ENCODE measurements at places on chromosomes 1 and 21.

DNA sequence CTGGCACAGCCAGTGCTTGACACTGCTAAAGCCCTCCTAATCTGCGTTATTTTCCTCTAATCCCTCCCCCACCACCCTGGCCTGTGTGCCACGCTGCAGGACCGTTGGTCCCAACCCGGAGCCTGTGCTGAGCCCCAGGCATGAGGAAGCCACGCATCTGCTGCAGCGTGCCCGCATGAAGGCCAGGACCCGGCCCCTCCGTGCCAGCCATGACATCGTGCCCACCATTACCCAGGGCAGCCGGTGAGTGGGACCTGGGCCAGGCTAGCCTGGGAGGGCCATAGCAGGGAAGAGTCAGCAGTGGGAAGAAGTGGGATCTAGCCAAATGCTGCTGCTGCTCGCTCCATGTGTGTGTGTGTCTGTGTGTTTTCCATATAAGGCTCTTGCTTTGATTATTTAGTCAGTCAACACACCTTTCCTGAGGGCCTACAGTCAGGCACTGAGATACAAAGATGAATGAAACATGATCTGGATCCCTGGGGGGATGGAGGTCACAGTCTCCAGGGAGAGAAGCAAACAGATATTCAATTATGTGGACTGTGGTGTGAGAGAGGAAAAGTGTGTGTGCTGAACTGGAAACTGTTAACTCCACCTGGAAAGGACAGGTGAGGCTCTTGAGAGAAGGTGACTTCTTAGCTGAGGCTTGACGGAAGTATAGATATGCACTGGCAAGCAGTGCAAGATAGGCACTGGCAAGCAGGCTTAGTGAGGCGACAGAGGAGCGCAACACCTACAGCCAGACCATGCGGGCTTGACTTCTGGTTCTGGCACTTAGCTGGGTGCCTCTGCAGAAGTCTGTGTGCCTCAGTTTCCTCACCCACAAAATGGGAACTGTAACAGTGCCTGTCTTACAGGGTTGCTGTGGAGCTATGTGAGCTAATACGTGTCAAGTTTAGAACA is 15.9 kb downstream of the KIAA1614 start:
- DNase-seq: no peak

GRCh38 chr1:94863919-94864318 is 43.8 kb downstream of the SLC44A3 start:
- no peak for DNase-seq

GRCh38 chr1:17907999-17908398 is 152.9 kb downstream of the ACTL8 start:
- no peak for DNase-seq

DNA sequence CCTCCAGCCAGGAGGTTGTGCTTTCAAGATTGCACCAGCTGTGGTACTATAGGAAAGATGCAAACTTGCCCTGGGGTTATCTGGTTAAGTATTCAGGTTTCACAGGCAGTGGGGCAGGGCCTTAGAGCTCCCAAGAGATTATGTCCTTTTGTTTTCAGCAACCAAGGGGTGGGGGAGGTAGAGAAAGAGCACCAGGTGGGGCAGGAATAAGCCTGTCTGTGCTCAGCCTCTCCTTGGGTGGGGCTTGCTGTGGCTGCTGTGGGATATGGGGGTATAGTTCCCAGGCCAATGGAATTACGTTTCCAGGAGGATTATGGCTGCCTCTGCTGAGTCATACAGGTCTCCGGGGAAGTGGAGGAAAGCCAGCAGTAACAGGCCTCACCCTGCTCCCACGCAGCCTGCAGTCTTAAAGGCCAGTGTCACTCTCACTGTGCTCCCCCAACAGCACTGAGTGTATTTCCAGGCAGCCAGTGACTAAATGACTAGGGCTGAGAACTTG is 508.6 kb downstream of the RWDD3 start:
- DNase-seq: no peak

DNA sequence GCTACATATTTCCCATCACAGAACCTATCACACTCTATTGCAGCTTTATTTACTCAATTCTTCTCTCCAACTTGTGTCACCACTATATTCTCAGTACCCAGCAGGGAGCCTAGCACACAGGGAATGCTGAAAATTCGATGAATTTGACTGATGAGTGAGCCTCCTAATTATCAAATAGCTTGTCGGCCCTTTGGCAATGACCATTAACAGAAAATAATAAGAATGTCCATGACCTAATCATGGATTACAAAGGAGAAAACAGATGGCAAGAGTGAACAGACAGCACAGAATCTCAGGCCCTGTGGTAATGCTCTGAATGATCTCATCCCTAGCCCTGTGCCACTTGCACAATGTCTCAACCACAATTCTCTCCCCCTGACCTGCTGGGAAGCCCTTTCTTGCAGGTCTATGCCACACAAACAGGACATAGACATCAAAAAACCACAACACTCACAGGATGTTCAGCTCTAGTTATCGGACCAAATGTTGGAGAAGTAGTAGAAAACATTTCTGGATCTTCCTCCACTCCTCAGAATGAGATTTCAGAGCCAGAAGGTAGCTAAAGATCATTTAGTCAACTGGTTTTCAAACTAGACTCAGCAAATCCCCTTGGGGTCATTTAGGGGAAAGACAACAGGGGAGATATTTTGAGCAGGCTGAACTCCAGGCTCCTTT is 68.4 kb downstream of the LUZP1 start:
- no peak for DNase-seq
